SK-MEL-5 (cell line): ENCODE measurements at places on chromosomes 7 and 10.

DNA sequence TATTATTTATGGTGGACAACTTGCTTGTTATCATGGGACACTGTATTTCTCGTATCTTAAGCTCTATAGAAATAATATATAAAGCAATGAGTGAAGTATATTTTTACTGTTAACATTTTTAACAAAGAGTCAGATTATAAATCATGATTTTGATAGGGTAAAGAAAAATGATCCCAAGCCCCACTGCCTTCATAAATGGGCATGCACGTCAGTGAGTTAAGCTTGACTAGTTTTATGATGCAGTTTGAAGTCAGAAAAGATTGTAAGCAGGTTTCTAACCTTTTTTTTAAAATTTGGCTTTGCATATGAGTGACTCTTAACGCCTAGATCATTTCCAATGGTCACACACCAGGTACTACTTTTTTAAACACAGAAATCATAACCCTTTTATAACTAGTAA, 152.8 kb downstream of the GNAT3 start:
- no peak for DNase-seq

- DNase-seq: no peak
Measured at GRCh38 chr10:88045096-88045495, 181.7 kb downstream of the PTEN start.

DNA sequence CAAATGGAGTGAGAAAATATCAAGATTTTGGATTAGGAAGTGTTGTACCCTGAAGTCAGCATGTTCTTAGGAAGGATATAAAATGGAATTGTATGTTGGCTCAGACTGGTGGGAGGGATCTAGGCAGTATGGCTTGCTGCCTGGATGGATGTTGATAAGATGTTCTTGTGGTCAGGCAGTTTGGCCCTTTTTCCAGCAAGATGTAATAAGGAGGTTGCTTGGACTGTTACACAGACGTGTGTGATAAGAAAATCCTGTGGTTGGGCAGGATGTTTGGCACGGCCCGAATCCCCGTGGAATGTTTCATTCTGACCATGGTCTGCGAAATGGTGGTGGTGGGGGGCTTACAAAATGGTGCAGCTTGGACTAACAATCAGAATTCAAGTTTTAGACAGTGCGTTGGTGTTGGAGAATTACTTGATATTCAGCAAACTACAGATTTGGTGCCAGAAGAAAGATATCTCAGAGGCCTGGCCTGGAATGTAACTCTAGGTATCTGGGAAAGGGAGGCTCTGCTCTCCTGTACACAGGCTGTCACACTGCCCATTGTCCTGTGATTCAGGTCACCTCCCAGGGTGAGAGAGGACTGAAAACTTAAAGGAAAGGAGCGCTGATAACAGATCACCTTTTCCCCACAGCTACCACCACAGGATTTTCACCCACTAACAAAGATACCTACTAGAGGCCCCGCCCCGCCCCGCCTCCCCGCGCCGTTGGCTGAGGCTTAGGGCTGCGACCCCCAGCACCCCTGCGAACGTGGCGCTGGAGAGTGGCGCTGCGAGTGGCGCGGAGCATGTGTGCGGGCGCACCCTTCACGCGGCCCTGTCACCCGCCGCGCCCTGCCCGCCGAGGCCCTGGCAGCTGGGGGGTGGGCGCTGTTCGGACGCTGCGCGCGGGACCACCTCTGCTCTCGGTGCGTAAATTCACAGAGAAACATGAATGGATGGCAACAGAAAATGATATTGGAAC, 19.3 kb upstream of the ZNF680 start:
- DNase-seq: no peak

- DNase-seq: no peak
Measured at GRCh38 chr7:44390701-44391100, 65.3 kb upstream of the CAMK2B start.

GRCh38 chr10:98878418-98878817, 357.2 kb downstream of the HPSE2 start:
- no peak for DNase-seq

DNA sequence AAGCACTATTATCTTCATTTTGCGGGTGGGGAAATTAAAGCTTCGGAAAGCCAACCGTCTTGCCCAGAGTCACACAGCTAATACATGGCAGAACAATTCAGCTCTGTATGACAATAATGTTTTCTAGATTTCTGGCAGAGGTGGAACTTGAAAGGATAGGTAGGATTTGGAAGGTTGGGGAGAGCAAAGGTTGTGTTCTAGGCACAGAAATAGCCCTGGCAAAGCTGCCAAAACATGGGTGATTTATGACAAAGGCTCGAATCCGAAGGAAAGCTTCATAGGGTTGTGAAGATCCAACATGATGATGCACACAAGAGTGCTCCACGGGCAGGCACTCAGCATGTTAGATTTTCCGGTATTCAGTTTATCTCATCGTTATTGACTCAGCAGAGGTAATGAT, 19.2 kb downstream of the PDCD11 start:
- DNase-seq: no peak

GRCh38 chr7:22842973-22843372, 20.3 kb upstream of the TOMM7 start:
- no peak for DNase-seq

DNA sequence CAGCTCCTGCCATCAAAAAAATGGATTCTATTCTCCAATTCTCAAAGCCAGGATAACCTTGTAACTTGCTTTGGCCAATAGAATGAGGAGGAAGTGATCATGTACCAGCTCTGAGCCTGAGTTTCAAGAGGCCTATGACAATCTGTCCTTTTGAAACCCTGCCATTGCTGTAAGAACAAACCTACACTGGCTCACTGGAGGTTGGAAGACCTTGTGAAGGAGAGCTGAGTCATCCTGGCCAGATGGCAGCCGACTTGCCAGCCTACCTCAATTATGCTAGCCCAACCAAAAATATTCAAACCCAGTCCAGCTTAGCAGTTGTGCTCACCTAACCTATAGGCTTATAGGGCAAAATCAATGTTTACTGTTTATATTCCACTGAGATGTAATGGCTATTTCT, 93.0 kb downstream of the HGF start:
- DNase-seq: no peak

DNA sequence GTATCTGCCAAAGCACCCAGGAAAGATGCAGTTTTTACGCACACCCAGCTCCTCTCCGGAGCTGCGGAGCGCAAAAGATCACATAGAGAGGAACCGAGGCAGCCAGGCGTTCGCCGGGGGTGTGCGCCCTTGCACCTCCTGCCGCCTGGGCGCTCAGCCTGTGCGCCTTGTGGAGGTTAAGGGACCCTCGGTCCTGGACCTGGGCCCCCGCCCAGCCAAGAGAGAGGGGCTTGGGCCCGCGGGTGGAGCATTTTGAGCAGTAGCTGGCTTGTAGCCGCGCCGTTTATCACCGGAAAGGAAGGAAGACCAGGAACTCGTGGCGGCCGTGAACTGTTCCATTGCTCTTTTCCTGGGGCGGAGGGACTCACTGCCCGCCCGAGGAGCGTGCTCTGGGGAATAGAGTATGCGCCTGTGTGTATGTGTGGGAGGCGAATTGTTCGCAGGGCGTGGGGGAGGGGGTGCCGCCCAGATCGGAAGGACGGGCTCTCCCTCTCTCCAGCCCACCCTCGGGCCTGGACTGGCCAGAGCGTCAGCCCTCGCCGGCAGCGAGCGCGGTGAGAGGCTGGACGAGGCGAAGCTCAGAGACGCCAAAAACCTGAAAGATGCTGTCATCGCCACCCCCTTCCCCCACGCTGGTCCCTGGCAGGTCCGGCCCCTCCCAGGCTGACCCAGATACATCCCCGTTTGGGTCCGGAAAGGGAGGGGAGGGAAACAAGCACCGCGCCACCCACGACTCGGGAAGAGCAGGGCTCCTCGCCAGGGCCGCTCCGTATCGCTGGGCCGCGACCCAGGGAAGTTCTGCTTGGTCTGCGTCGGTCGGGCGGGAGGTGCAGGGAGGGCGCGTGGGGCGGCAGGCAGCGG, 1.2 kb upstream of the WNT2 start:
- no peak for DNase-seq
